ENCODE measurements at places on chromosomes 12 and 14. TPM values are rescaled to one million over a fixed set of nuclear protein-coding genes. Genes with fewer than 3 reads are reported as not detected.

DNA sequence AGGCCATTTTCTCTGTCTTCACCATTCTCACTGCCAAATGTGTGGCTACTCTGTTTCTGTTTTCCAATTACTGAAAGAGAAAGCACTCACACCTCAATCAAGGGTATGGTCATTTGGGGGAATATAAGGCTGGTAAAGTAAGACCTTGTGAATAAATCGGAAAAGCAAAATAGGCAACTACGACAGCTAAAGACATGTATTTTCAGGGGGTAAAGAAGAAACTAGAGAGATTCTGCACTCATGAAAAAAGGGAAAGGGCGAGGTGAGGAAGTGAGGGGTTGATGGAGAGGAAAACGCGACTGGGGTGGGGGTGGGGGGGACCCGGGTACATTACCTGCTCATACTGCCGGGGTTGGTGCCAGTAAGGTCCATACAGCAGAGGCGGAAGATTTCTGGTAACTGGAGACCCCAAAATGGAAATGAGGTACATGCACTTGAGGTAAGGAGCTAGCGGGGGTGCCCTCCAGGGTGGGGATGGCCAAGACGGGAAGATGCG lies 19.3 kb downstream of the CHD8 start:
- DNase-seq, result no peak

IRAK3 gene
- total RNA-seq, result 11.9 TPM

DNA sequence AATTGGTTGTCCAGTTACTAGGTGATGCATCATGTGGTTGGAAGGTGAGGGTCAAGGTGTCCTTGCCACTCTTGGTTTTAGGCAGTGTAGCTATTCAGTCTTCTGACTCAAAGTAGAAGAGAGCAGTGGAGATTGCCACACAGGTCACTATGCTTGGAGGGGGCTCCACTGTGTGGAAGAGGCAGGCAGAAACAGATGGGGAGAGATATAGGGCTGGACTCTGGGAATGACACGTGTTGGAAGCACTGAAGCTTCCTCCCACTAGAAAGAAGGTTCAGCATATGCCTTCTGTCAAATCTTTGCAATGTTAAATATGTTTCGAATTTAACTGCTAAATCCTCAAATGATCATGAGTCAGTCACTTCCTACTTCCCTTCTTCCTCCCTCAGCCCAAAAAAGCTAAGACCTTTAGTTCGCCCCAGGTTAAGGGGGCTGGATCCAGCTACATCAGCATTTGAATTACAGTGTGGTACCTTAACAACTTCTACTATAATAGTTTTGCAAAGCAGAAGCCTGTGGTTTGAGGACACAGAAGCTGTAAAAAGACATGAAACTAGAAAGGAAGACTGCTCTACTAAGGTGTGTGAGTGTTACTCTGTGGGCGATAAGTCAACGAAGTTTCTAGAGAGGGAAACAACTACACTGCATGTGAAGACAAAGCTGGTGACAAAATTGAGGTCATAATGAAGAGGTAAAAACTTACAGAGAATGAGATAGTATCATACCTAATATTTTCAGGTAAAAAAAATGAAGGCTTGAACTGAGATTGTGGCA lies 228.0 kb downstream of the NELL2 start:
- DNase-seq, result no peak

BCL7A gene
- total RNA-seq, result 11.3 TPM

DNA sequence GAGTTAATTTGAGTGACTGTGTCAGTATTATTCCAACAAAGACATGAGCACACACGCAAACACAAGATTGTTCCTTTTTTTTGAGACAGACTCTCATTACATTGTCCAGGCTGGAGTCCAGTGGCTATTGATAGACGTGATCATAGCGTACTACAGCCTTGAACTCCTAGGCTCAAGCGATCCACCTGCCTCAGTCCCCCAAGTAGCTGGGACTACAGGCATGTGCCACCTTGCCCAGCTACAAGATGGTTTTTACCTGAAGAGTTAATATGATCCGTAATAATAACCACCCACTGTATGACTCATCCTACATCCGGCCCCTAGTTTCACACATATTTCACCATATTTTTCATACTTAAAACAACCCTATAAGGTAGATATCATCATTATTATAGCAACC lies 26.8 kb downstream of the BCAT1 start:
- DNase-seq, result no peak

DNA sequence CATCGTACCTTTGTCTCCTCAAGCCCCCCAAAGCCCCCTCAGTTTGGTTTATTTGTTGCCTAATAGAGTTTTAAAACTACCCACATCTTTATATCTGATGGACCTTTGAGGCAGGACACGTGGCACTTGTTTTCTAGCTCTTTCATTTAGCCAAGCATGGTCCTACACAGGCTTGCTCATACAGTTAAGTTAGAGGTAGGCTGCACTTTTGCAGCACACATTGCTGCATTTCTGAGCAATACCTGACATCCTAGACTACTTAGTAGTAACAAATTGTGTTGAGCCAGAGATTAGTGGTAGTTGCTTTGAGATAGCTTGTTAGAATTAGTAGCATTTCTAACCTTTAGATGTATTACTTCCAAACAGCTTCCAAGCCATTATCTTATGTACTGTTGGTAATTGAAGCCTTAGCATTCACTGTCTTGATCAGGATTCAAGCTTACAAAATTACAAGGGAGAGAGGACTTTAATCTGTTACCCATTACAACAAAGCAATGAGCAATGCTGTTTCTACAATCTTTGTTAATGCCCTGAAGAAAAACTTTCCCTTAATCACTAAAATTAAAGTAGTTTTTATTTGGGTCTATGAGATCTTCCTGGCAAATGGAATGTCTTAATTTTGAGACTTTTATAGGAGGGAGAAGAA lies 96.6 kb downstream of the WNK1 start:
- DNase-seq, result no peak

- no peak for DNase-seq
Measured at GRCh38 chr12:103640410-103640809, 53.3 kb downstream of the STAB2 start.

DNA sequence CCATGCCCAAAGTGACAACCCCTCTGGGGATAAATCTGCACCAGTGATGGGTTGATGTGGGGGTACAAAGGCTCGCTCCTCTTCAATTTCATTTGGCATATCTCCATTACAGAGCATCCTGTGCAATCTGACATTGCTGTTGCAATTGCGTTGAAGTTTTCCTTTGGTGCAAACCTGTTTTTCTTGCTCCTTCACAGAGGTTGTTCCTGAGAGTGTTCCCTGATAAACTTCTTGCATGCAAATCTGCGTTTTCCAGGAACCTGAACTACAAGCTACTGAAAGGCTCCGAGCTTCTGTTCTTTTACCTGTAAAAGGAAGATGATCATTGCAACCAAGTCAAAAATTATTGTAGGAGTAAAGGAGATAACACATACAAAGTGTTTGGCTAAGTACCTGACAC lies 26.1 kb downstream of the SERPINA11 start:
- no peak for DNase-seq

- DNase-seq, result no peak
Measured at GRCh38 chr14:64671591-64671990, 32.6 kb upstream of the PLEKHG3 start.

DNA sequence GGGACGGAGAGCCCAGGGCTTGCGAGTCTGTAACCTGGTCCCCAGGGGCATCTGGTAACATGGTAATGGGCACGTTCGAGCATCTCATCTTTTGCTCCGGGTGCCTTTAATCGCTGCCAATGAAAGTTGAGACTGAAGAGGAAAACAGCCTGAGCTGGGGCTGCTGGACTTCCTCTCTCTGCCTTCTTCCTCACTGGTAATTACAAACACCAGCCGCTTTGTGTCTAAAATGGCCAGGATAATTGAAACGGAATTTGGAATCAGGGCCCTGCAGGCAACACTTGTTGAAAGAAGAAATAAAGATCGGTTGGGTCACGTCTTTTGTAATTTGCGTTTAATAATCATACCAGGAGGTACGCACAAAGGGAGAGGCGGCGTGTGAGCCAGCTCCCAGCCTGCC lies 51.5 kb upstream of the GPATCH2L start:
- no peak for DNase-seq

POTEM gene
- not detected for total RNA-seq

DNA sequence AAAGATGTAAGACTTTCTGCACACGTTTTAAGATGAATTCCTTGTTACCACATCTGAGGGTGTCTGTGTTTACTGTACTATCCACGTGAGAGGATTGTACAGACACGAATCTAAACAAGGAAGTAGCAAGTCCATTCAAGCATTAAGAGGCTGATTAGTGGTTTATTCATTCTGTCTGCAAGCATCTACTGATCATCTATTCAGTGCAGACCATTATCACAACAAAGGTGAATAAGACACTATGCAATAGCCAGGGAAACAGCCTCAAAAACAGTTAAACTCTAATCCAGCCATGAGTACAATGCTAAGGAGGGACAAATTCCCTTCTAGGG lies 111.6 kb upstream of the PZP start:
- no peak for DNase-seq

DNA sequence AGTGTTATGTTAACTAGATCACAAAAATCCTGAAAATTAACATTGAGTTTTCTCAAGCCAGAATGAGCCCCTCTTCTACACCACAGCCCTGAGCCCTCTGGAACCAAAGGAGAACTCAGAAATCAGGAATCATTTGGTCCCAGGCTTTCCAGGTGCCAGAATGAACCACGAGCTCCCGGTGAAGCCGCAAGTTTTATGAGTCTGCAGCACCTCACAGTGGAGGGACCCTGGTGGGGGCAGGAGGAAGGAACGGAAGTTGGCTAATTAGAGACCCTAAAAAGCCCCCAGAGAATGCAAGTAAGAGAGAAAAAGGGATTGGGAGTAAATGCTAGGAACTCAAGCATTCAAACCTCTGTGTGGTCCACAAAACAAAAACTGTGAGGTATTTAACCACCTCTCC lies 52.9 kb upstream of the BCL2L14 start:
- DNase-seq, result no peak

DNA sequence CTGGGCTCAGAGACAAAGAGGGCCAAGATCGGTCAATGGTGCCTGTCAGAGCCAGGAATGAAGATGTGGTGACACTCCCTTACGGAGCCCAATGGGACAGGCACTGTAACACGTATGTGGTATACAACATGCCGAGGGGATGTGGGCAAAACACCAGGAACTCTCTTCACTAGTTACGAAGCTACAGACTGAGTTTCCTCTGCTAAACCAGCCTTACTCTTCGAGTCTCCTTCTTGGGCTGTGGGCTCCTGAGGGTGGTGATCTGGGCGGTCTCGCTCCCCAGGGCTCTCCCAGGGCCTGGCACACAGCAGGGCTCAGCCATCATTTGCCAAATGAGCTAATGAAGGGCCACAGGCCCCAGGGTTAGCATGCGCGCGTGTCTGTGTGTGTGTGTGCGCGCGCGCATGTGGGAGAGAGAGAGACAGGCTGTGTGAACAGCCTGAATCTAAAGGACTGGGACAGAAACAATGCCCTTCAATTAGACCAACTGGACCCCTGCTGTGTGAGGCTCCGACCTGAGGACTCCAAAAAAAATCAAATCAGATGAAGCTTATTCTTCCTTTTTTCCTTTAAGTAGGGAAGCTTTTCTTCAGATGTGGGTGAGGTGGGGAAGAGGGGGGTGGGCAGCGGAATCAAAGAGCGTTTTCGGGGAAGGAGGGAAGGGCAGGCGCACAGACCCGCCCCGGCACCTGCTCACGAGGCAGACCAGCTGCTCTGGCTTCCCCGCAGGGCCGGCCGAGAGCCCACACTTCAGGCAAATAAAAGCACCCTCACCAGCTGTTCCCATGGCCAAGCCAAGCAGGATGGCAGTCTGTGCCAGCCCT lies 42.5 kb downstream of the CCDC88C start:
- no peak for DNase-seq

DNA sequence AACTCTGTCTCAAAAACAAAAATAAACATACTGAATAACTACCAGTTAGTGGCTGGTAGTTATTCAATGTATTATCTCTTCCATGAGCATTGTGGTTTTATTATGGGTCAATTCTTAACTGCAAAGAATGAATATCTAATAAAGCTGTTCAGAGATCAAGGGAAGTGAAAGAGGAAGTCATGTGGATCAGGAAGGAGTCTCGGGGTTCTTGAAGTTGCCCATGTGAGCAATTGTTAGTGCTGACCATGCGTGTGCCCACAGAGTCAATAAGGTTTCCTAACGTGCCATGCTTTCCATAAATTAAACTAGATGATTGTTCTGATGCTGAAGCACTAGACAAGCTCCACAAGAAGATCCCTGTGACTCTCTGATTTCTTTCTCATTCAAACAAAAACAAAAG lies 136.5 kb upstream of the CPSF6 start:
- no peak for DNase-seq

BDKRB2 gene
- 5.4 TPM for total RNA-seq

DNA sequence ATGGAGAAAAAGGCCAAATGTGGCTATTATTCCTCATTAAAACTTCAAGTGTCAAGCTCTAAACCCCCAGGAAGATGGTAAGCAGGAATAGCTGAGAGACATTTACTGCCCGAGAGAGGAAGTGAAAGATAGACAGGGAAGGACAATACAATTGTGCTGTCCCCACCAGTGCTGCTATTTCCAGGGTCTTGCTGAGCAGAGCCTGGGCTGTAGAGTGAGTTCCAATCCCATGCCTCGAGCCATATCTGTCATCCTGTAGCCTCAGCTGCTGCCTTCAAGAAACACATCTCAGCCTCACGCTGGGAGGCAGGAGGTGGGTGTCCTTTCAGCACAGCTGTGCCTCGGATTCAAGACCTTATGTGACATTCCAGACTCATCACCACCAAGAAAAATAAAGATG lies 114.0 kb downstream of the RPAP3 start:
- DNase-seq, result no peak

Data from left cardiac atrium (tissue), 4 donors.